Activated CD4-positive, alpha-beta memory T cell treated with anti-CD3 and anti-CD28 coated beads, Interleukin-2, amount 10 ng/mL, durations not matched to agents 7 days and 5 days (primary cell): ENCODE measurements at places on chromosomes 1 and 21. TPM values are rescaled to one million over a fixed set of nuclear protein-coding genes. Genes with fewer than 3 reads are reported as not detected.
A peak's percentile ranks its signal among the peaks of the same experiment; 100 is the strongest.

Gene CD52
- total RNA-seq = 1,591 TPM

Gene RBBP4
- 277 TPM for total RNA-seq

- DNase-seq = no peak
These were observed 11.3 kb downstream of the C1orf116 start for GRCh38 chr1:207021139-207021861.

Gene KRTAP21-2
- total RNA-seq = not detected

Gene TNFRSF18
- total RNA-seq = 116 TPM

DNA sequence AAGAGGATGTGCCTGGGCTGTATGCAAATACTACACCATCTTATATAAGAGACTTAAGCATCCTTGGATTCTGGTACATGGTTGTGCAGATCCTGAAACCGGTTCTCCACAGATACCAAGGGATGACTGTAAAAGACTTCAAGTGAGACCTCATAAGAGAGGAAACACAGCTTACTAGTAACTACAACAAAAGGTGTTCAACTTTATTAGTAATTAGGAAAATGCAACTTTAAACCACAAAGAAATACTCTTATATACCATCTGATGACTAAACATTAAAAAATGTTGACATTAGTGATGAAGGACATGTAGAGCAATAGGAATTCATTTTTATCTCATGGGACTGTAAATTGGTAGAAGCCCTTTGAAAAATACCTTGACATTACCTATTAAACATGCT is 102.7 kb downstream of the RASAL2 start:
- no peak for DNase-seq

Gene KDM5B
- total RNA-seq = 59.5 TPM

Gene CDKN2C
- total RNA-seq = 53.1 TPM

Gene SLC30A10
- total RNA-seq = not detected

- DNase-seq = no peak
These were observed 130.1 kb upstream of the CTTNBP2NL start for GRCh38 chr1:112265931-112266330.

Gene FASLG
- total RNA-seq = 3.9 TPM

Gene SRRM1
- total RNA-seq = 172 TPM

DNA sequence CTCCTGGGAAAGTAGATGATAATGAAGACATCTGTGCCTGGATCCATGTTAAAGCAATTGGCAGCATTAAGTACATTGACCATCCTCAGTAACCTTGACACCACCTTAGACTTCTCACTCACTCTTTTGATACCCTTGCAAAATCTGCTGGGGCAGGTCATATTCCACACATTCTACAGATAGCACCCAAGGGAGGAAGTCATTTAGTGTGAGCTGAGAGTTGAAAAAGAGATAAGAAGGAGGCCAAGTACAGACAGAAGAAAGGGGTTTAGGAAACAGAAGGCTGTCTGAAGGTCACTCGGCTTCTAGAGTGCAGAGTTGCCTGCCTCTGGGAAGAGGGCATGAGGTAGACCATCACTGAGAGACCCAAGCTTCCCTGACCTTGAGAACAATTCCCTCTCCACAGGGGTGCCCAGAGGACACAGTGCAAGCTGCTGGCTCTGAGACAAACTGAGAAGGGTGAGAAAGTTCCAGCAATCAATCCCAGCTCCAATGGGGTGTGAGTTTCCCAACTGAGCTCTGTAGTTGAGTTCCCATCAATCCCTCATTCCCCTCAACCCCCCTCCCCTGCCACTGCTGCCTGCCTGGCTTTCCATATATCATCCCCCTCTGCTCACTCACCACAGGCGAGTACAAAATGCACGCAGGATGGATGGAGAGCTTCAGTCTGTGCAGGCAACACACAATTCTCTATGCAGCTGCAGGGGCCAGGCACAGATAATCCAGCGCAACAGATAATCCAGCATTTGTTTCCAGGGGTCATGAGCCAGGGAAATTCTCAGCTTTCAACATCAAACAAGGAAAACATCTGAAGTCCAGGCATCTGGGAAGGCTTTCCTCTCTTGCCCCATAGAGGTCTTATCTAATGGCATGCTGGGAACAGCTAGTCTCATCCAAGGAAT is 7.4 kb upstream of the MOB3C start:
- DNase-seq = no peak

Gene TNNI3K
- total RNA-seq = 0.43 TPM

DNA sequence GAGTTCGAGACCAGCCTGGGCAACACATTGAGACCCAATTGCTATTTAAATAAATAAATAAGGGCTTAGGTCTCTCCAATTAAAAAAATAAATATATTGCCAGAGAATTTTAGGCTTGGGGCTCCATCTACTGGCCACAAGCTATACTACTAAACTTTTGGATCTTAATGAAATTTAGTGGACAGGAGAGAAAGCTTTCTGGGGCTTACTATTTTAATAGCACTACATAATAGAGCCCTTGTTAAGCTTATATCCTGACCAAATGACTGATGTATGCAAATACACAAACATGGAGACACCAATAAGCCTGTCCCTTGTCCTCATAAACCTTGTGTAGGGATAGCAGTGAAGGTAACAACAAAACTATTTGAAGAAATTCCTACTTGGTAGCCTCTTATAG is 18.4 kb downstream of the CCT3 start:
- peak; percentile 27 for DNase-seq

Gene GPR3
- 0.58 TPM for total RNA-seq

Gene CR2
- total RNA-seq = not detected

Gene SHCBP1L
- not detected for total RNA-seq

GRCh38 chr21:45138199-45139002 is 64.0 kb downstream of the ADARB1 start:
- peak; percentile 73 for DNase-seq

- no peak for DNase-seq
These were observed 234.1 kb downstream of the SDCCAG8 start for GRCh38 chr1:243489681-243490546.

- DNase-seq = peak; percentile 48
These were observed 63.4 kb downstream of the KCNAB2 start for GRCh38 chr1:6108937-6109614.

GRCh38 chr1:44655609-44656008 is 18.7 kb downstream of the TMEM53 start:
- no peak for DNase-seq

Gene ZNF678
- 4.6 TPM for total RNA-seq

DNA sequence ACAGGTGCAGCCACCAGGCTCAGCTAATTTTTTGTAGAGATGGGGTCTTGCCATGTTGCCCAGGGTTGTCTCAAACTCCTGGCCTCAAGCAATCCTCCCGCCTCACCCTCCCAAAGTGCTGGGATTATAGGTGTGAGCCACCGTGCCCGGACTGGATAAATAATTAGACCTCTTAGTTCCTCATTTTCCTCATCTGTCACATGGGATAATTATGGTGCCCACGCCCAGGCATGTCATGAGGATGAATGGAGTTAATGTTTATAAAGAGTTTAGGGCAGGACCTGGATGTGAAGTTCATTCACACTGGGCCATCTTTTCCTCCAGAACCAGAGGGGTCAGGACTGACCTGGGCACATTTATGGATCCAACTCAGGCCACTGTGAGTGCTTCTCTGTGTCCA is 23.7 kb downstream of the PADI3 start:
- no peak for DNase-seq

GRCh38 chr1:19477284-19478249 is 7.8 kb downstream of the CAPZB start:
- DNase-seq = peak; percentile 60

GRCh38 chr1:230191079-230191804 is 124.2 kb downstream of the GALNT2 start:
- no peak for DNase-seq

Gene RSPH1
- not detected for total RNA-seq

Gene SH2D5
- 0.23 TPM for total RNA-seq

- DNase-seq = no peak
These were observed 1.4 kb downstream of the KLHDC7A start for GRCh38 chr1:18481921-18482701.

DNA sequence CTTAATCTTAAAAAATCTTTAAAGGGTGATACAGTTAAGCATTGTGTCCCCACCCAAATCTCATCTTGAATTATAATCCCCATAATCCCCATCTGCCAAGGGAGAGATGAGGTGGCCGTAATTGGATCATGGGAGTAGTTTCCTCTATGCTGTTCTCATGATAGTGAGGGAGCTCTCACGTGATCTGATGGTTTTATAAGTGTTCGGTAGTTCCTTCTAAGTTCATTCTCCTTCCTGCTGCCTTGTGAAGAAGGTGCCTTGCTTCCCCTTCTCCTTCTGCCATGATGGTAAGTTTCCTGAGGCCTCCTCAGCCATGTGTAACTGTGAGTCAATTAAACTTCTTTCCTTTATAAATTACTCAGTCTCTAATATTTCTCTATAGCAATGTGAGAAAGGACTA is 10.7 kb downstream of the DHRS3 start:
- DNase-seq = no peak

GRCh38 chr1:41340655-41341364 is 20.4 kb upstream of the FOXO6 start:
- no peak for DNase-seq

GRCh38 chr1:54488779-54489626 is 59.0 kb upstream of the ACOT11 start:
- DNase-seq = peak; percentile 70

GRCh38 chr1:165635823-165636222 is 4.8 kb downstream of the MGST3 start:
- no peak for DNase-seq
